ENCODE measurements at places on chromosomes 2 and 18.

GRCh38 chr2:59968441-59968840 is 585.0 kb downstream of the BCL11A start:
- no peak for DNase-seq

DNA sequence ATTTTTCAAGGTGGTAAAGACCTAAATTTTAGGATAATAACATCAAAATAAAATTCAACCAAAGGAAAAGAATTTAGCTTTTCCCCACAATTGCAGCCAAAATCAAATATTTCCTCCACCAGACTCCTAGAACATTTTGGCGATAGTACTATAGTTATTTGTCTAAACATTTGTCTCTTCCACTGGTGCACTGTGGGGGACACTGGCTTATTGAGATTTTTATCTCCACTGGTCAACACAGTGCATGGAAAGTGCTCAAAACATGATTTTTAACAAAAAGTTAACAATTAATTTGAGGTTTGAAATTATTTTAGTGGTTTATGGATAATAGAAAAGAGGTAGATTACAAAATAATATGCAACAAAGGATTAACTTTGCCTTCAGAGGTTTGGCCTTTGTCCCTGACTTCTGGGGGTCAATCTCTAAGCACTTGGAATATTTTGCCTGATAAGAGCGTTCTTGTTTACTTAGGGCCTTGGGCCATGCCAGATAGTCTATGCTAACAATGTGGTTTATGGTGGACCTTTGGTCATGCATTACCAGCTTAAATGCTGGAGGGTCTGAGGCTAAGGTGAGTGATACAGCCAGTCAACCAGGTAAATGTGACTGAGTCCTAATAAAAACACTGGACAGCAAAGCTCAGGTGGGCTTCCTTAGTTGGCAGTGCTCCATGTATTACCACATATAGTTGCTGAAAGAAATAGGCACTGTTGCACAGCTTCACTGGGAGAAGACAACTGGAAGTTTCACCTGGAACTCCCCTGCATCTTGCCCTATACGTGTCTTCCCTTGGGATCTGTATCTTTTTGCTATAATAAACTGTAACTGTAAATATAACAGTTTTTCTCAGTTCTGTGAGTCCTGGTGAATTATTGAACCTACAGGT is 67.2 kb upstream of the SATB2 start:
- no peak for DNase-seq

DNA sequence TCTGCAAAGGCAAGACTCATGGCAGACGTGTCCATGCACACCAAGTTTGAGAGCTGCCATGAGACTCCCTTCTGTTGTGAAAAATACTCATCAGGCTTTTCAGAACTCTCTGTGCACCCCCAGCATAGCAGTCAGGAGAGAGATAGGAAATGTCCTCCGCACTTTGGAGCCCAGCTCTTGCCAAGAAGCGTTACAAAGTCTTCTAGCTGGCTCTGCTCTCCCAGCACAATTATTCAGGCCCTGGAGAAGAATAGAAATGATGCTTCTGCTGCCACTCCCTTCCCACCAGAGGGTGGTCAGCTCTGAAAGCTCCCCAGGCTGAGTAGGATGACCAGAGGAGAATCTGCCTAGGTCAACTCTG is 594.4 kb upstream of the ID2 start:
- no peak for DNase-seq

DNA sequence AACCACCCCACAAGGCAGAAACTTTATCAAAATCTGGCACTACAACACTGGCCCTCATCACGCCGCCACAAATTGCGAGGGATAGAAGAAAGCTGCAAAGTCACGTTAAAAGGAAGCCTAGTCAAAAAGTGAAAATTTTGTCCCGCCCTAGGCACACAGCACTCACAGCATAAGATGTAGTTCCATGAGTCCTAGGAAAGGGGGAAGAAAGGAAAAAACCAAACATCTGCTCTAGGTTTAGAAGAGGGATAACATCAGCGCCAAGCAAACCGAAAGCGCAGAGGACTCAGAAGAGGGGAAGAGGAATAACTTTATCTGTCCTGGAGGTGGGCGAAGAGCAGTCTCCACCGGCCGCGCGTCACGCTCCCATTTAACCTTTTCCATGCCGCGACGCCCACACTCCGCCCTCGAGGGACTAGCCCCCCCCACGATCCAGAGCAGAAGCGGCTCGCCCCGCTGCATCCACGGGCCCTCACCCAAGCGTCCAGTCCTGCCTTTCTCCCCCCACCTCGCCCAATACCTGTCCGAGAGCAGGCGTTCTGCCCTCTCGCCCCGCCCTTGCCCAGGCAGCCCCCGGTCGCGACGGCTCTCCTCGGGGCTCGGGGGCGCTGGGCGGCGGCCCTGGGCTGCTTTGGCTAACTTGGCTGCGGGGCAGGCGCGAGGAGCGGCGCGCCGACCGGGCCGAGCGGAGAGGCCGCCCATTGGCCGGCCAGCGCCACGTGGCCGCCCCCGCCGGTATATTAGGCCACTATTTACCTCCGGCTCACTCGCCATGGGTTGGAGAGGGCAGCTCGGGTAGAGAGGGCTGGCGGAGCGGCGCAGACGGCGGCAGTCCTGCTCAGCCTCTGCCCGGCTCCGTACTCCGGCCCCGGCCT is at the start of gene HOXD1:
HOXD1 (plus strand) TSS at position 770 of the 875 bp plus-strand sequence. CDS start 134 bp downstream, outside the sequence.
- DNase-seq = no peak

DNA sequence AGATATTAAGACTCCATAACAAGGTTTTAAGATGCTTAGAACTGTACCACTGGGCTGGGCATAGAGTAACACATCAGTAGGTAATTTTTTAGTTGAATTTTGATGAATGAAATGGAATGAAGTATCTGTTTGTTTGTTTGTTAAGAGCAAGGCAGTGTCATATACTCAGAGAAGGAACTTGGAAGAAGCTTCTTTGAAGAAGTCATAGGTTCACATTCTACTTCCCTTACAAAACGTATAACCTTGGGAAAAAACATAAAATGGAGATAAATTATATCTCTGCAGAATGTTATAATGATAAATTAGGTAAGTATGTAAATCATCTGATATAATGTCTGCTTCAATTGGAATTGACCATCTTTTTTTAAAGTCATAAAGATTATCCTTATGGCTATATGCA is 122.1 kb upstream of the SLC39A10 start:
- DNase-seq = no peak

- no peak for DNase-seq
Observed at GRCh38 chr2:207138627-207139297, 27.0 kb downstream of the KLF7 start.

GRCh38 chr2:238108423-238109183 is 8.5 kb downstream of the ESPNL start:
- no peak for DNase-seq

DNA sequence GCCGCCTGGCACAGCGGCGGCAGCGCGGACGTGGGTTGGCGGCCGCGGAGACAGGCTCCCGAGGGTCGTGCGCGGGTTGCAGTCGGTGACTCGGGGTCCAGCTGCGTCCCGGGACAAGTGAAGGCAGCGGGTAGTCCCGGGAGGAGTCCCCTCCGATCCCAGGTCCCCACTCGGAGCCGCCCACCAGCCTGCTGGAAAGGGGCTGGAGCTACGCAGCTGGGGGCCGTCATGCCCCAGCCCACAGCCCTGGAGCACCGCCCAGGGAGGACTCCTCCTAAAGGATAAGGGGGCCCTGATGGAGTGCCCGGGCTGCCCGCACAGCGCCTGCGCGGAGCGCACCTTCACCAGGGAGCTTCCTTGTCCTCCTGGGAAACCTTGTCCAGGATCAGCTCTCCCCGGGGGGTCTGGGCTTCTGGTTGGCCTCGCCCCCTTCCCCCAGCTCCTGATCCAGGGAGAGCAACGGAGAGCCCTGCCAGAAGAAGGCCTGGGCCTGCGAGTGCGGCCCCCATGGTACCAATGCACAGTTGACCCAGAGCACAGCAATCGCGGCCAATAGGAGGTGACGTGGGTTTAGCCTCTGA is 25.9 kb upstream of the ALPP start:
- no peak for DNase-seq

- DNase-seq = no peak
Observed at GRCh38 chr2:57204364-57204763, 842.2 kb upstream of the VRK2 start.

- no peak for DNase-seq
Observed at GRCh38 chr2:96808176-96808837, 7.8 kb upstream of the CNNM3 start.

DNA sequence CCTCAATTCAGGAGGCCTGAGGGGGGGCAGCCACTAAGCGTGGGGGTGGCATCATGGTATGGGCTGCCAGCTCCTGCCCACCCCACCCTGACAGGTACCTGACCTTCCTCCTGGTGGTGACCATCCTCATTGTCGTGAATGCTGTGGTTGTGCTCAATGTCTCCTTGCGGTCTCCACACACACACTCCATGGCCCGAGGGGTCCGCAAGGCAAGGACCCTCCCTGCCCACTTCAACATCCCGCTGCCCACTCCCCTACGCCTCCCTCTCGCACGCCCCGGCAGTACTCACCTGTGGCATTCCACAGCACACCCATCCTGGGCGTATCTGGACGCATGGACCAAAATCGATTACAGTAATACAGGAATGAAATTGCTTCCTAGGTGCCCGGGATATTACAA is 4.0 kb downstream of the CHRNG start:
- no peak for DNase-seq

GRCh38 chr18:76553715-76554546 is 58.9 kb upstream of the ZNF516 start:
- DNase-seq = no peak

- no peak for DNase-seq
Observed at GRCh38 chr2:128879161-128879560, 560.5 kb upstream of the HS6ST1 start.

DNA sequence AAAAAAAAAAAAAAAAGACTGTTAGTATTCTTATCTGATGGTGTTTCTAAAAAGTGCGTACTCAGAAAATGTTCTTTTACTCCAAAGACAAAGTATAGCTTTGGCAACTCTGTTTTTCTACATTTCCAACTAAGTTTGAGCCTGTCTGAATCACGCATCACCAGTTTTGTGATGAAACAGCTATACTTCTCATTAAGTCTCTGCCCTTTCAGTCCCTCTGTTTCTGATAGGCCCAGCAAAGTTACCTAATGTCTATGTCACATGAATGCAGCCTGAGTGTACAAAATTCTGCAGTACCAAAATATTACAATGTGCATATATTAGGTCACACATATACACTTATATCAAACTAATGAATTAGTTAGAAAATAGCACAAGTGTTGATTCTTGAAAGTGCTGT is 22.4 kb downstream of the TWSG1 start:
- DNase-seq = no peak

GRCh38 chr2:118671701-118672454 is 175.6 kb downstream of the EN1 start:
- no peak for DNase-seq

- DNase-seq = no peak
Observed at GRCh38 chr2:42888321-42889245, 96.2 kb upstream of the HAAO start.

DNA sequence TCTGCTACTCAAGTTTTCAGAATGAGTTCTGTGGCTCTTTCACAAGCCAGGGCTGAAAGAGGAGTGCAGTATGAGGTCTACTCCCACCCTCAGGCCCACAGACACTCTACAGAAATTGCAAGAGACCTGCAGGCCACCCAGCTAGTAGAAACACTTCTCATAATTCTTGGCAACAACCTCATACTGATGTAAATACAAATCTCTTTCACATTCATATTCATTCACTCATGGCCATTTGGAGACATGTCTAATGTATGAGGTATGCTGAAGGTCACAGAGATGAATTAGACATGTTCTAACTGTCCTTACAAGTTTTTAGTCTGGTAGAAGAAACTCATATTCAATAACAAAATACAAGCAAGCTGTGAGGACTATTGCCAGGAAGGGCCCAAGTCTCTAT is 83.8 kb upstream of the KLHL29 start:
- no peak for DNase-seq

DNA sequence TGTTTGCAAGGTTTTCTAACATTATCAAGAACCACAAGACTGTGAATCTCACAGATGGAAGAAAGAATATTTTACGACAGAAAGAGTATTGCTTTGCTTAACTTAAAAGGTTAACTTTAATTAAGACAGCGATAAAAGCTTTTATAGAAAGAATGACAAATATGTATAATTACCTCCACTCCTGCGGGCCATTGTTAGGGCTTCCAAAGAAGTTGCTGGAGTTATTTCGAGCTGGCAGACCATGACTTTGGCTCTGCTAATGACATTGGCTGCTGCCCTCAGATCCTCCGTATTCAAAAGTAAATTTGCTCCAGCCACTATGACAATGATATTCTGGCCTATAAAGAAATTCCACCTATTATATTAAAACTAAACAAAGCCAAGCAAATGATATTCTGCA is 47.3 kb downstream of the RBKS start:
- no peak for DNase-seq

DNA sequence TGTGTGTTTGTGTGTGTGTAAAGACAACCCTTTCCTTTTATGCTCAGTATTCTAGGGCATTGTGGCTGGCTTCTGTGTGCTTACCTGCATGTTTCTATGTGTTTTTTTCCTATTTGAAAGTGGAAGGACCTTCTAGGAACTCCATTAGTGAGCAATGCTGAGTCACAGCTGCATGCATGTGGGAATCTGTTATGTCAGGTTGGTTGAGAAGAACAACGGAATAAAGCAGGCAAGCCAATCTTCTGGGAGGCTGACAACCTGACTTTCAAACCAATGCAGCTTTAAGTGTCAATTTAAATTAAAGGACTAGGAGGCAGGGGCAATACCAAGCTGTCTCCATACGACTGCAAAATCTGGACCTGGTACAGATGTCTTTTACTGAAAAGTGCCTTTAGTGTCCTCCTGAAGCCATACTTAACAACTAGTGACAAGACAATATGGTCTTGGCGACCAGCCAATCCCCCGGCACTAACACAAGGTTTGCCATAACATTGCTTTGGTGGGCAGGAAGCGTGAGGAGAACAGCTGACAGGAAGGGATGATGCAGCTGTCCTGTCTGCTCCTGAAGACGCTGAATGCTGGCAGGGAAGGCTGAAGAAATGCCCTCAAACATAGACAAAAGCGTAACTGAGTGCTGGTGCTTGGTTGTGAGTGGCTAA is 514.7 kb upstream of the CDH7 start:
- no peak for DNase-seq

- no peak for DNase-seq
Observed at GRCh38 chr2:141522048-141522447, 608.8 kb downstream of the LRP1B start.

- DNase-seq = no peak
Observed at GRCh38 chr2:209094221-209094620, 329.6 kb upstream of the MAP2 start.

DNA sequence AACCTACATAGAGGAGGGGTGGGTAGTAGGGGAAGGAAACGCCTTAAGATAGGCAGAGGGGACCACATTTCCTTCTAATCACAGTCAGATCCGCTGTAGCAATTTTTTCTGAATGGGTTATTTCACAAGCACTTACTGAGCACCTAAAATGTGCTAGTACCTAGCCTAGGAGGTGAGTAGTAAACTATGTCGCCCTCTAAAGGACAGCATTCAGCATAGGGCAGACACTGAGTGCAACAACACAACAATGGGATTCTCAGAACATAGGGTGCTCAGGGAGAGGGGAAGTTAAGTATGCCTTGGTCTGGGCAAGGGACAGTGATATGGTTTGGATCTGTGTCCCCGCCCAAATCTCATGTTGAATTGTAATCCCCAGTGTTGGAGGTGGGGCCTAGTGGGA is 166.1 kb upstream of the RAB6C start:
- DNase-seq = no peak

- DNase-seq = no peak
Observed at GRCh38 chr2:105615305-105615704, 129.4 kb upstream of the NCK2 start.

GRCh38 chr18:62505669-62506494 is 16.9 kb upstream of the ZCCHC2 start:
- no peak for DNase-seq
